ENCODE measurements at places on chromosomes 5 and 9.

GRCh38 chr9:105333811-105334210 lies 89.4 kb downstream of the SLC44A1 start:
- no peak for DNase-seq

- no peak for DNase-seq
These were observed at the start of gene CDH6 for GRCh38 chr5:31193591-31194467. CDH6 (plus strand) TSS chr5:31193686; CDS start chr5:31267474, 73,788 bp downstream.

- DNase-seq, result no peak
These were observed 4.6 kb upstream of the SUSD3 start for GRCh38 chr9:93053781-93054331.

- DNase-seq, result no peak
These were observed 110.6 kb downstream of the HTR4 start for GRCh38 chr5:148543727-148544126.

- DNase-seq, result no peak
These were observed 67.1 kb upstream of the SMIM15 start for GRCh38 chr5:61229416-61229815.

GRCh38 chr9:97479496-97480159 lies 21.8 kb upstream of the TMOD1 start:
- DNase-seq, result no peak

Measured in activated CD8-positive, alpha-beta memory T cell treated with anti-CD3 and anti-CD28 coated beads for 1 hour (primary cell).